ENCODE measurements at places on chromosomes 2 and 18.

GRCh38 chr2:69615969-69616368 lies 27.6 kb downstream of the AAK1 start:
- DNase-seq: no peak

- no peak for DNase-seq
These were observed 108.3 kb downstream of the NFATC1 start for GRCh38 chr18:79504034-79504433.

GRCh38 chr2:160043265-160043664 lies 19.1 kb downstream of the PLA2R1 start:
- no peak for DNase-seq

DNA sequence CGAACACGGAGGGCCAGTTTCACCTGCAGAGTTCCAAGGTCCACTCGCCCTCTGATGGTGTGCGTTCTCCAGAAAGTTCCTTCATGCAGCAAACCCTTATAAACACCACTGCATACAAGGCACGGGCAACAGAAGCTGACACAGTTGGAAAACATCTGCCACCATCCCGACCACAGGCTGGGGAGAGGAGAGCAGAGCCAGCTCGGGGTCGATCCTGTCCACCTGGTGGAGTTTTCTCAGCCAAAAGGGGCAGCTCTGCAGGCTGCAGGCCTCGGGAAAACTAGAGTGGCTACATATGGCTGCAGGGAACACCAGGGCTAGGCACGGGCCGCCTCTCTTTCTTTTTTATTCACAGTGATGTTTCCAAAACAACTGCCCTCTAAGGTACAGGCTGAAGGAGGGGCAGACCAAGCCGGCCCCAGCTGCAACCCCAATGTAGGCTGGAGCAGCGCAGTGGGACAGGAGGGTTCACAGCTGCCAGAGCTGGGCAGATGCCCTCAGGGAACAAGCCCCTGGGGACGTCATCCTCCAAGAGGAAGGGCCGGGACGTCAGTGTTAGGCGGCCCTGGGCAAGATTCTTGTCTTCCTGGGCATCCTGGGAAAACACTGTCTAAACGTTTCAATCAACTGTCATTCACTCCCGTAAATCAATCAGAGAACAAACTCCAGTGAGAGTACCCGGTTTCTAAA lies 274.7 kb downstream of the TWIST2 start:
- DNase-seq: no peak

GRCh38 chr18:6638447-6638846 lies 91.1 kb upstream of the ARHGAP28 start:
- DNase-seq: no peak

DNA sequence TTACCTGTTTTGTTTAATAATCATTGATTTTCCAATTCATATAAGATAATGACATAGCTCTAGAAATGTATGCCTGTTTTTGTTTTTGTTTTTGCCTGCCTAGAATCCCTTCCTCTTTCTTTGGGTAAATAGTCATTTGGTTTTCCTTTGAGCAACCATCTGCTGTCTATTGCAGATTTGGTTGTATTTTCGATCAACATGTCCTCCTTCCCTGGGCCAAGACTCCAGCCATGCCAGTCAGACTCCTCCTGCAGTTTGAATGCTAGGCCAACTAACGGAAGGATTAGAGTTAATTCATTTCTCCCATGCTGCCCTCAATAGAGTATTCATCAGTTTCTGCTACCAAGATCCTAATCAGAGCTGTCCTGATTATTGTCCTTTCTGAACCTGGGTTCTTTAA lies 67.1 kb downstream of the MAIP1 start:
- DNase-seq: no peak

DNA sequence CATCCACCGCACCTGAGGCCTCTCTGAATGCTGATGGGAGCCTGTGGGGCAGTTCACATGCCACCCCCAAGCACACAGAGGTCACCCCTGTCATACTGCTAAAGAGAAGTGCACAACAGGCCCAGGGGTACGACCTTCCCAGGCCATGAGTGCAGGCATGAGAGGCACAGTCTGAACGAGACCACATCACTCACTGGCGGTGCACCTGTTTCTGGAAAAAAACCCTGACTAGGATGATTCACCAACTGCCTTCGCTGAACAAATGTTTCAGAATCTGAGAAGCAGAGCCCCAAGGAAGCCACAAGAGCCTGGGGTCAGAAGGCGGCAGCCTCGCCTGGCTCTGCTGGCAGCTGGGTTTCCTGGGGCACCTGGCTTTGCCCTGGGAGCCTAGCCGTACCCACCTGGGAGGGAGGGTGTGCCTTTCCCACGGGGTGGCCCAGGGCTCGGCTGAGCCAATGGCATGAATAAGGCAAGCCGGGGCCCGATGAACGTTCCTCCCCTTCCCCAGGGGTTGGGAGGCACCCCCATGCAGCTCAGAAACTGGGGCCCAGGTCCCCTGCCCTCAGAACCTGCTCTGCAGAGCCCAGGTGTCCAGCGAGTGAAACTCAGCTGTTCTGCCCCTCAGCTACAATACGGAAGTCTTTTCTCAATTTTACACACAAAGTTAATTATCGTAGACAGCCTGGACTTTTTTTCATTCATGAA lies 73.8 kb downstream of the HDAC4 start:
- no peak for DNase-seq

GRCh38 chr2:177327009-177327408 lies 62.5 kb upstream of the NFE2L2 start:
- DNase-seq: no peak

- DNase-seq: peak; percentile 56
These were observed 15.7 kb downstream of the FAM98A start for GRCh38 chr2:33583194-33583938.

DNA sequence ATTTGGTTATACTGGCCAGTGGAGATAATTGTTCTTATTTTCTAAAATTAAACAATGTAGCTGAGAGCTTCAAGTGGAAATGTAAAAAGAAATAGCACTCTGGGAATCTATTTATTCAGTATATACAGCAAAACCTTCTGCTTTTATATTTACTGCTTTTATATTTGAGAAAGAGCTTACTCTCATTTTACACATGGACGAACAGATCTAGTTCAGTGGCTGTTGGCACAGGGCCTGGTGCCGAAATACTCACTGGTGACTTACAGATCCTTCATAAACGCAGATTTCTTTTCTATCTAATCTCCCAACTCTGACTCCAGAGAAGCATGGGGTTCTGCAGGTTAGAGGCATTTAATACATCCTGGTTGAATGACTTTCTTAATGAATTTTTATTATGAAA lies 266.2 kb downstream of the ASXL3 start:
- no peak for DNase-seq

- peak; percentile 75 for DNase-seq
These were observed 81.5 kb upstream of the PPM1B start for GRCh38 chr2:44087036-44087713.

DNA sequence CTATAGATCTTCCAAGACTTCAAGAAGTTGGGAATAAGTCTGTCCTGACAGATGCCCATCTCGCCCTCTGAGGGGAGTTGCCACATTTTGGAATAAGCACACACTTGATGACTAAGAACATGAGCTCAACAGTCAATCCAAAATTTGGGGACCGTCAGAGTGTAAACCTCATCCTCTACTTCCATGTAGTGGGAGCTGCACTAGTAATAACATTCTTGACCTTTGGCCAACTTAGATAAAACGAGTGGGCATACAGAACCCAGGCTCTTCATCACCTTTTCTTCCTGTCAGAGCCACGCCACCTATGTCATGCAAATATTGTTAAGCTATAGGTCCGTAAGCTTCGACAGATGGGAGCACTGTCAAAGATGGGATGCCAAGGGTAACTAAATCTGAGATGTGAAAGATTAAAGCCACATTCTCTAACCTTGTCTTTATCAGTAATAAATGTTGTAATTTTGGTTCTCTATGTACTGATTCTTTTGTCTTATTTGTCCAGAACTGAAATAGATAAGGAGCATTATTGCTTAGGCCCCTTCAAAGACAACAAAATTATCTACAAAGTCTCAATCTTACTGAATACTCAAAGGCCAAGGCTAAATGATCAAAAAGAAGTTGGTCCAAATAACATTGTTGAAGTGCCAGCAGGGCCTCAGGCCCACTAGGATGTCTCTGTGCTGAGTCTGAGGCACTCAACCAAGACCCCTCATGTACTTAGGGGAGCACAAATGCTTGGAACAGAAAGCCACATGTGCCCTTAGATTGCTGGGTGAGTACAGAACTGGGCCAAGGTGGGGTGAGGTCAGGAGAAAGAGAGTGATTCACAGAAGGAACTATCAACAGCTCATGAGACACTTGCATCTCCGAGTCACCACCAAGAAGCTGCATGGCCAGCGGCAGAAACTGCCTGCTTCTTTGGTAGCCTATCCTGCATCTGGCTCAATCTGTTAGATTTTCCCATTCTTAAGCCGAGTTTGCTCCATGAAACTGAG lies 15.0 kb downstream of the CDH2 start:
- no peak for DNase-seq

DNA sequence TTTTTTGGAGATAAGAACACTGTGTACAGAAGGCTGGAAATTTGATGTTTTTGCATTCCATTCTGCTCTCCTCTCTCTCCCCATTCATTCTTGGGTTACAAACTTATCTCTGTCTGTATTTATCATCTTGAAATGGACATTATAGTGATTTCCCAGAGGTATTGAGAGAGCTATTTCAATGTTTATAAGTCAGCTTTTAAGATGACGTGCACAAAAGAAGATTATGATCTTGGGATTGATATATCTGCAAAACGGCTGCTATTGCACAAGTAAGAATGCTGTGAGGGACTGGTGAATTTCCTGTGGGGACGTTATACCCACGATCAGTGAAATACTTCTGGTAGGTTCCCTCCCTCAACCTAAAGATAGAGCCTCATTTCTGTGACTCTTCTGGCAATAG lies 61.0 kb upstream of the DTNA start:
- DNase-seq: no peak

DNA sequence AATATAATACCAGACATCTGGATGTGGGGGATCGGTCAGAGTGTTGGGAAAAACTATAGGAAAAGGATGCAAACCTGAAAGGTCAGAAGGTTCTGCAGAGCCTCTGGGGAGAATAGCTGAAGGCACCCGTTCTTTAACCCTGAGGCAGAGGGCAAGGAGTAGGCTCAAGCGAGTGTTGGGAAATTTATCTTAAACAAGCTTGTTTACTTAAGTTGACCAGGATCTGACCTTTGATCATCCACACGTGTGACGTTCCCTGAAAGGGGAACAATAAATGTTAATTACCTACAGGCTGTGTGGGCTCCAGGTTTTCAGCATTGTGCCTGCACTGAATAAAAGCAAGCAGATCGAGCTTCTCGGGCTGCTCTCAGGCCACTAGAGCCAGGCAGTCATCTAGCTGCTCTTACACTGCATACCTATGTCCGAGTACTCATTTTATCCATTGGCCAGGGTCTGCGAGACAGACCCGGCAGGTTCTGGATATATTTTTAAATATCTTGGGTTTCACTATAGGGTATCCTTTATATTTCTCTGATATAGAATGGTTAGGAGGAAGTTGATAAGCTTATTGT lies 400.6 kb upstream of the CHST9 start:
- no peak for DNase-seq

Measured in kidney capillary endothelial cell (primary cell).